ENCODE measurements at places on chromosomes 11 and 22.
A peak's percentile ranks its signal among the peaks of the same experiment; 100 is the strongest.

DNA sequence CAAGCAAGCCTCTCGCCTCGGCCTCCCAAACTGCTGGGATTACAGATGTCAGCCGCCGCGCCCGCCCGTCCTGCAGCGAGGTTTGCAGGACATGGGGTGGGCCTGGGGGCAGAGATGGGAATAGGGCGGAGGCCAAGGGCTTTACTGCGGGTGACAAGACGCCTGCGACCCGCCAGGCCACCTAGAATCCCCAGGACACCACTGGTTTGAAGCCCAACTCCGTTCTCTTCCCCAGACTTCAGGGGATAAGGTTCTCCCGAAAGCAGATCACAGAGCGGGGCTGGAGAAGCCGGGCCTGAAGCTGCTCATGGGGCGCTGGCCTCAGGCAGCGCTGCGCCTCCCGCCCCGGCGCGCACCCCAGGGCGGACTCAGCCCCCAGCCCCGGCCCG lies 354 bp downstream of the POLR2L start:
- no peak for DNase-seq

- DNase-seq = no peak
Measured at GRCh38 chr11:121688860-121689614, 236.3 kb upstream of the SORL1-AS1 start.

DNA sequence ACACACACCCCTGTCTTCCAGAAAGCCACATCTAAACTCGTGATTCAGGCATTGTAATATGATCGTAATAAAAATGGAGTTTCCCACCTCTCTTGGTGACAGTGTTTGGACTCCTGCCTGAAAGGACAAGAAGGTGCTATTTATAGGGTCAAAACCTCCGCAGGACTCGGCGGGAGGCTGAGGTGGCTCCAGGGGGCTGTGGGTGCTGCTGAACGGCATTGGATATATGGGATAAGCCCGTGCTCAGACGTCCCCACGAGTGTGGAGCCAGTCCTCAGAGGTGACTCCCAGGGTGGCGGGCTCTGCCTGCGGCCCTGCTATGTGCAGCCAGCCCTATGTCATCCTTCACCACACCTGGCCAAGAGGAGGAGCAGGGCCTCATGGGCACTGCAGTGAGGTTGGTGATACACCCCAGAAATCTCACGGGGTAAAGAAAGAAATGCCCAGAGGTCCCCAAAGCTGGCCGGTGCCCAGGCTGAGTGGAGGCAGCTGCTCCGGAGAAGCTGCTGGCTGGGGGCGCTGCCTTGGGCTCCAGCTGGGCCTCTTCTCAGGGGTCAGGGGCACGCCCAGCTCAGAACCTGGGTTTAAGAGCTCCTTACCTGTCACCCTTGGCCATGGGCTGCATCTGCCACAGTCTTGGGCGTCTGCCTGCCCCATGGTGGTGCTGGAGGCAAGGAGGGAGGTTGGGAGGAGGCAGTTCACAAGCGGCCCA lies 5.1 kb upstream of the OSBPL5 start:
- peak; percentile 60 for DNase-seq

DNA sequence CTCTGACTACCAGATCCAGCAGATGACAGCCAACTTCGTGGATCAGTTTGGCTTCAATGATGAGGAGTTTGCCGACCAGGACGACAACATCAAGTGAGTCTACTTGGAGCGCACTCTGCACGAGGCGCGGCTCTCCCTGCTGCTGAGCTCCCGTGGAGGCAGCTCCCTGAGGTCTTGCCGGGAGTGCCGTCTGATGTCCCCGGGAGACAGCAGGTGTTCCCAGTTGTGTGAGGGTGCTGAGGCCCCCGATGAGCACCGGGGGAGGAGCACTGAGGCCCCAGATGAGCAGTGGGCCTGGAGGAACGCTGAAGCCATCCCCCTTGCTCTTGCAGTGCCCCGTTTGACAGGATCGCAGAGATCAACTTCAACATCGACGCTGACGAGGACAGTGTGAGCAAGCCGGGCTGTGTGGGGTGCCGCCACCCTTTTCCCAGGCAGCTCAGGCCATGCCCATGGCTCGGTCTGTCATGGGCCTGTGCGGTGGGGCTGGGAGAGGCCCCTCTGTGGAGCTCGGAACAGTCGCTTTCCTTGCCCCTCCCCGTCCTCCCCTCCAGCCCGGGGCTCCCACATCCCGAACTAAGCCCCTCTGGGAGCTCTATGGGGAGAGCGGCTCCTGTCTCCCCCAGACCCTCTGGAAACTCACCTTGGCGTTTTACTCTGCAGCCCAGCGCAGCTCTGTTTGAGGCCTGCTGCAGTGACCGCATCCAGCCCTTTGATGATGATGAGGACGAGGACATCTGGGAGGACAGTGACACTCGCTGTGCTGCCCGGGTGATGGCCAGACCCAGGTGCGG lies 37.1 kb downstream of the SBF1 start:
- no peak for DNase-seq

- DNase-seq = no peak
Measured at GRCh38 chr11:118033443-118033842, 43.4 kb upstream of the TMPRSS4 start.

DNA sequence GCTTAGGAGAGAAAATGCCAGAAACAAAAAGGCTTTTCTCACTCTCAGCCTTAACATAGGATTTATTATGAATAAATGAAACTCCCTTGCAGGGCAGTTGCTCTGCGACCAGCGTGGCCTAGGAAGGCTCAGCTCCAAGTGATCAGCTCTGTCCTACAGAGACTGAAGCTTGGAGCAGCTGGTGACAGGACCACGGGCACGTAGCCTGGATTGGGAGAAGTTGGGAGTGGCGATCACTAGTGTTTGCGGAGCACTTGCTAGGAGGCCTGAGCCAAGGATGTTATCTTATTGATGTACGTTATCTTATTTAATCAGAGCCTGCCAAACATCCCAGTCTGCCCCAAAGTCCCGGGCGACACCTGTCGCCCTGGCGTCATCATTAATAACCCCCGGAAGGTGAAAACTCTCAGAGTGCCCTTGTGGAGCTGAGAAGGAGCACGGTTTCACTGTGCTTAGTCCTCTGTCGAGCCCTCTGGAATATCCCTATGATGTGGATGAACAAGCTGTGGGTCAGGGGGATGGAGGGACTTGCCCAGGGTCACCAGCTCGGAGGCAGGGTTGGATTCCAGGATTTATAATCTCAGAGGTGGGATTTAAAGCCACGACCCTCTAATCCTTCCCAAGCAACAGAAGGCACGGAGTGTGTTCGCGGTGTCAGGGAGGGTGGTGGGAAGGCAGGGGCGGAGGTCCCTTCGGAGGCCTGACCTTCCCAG lies 40.8 kb upstream of the SMIM38 start:
- no peak for DNase-seq

DNA sequence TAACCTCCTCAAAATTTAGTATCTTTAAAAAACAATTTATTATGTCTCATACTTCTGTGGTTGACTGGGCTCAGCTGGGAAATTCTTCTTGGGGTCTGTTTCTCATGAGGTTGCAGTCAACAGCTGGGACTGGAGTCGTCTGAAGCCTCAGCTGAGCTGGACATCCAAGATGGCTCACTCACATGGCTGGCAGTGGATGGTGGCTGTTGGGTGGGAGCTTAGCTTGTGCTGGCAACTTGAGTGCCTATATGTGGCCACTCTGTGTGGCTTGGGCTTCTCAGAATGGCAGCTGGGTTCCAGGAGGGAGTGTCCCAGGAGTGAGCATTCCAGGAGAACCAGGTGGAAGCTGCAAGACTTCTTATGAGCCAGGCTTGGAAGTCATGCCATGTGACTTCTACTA lies 13.2 kb downstream of the THY1 start:
- no peak for DNase-seq

- no peak for DNase-seq
Measured at GRCh38 chr22:40597526-40598430, 38.7 kb downstream of the MRTFA start.
